D341Med (cell line): ENCODE measurements at places on chromosomes 3 and 15.

GRCh38 chr3:184284696-184285095 is 8.9 kb downstream of the ECE2 start:
- DNase-seq: peak; percentile 88

DNA sequence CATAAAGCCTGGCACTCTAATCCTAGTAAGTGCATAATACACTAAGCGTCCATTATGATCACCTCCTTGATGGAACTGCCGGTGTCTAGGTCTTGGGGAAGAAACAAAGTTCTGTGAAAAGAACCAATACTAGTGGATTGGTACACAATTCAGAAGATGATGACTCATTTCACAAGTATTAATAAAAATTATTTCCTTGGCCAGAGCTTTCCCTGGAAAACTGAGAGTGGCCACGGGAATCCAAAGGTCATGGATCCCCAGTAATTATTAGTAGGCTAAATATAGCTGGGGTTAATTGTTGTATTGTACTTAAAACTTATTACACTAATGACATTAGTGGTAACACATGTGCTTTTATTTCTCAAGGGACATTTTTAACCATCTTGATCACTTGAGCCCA is 808.0 kb upstream of the NR2F2 start:
- no peak for DNase-seq

DNA sequence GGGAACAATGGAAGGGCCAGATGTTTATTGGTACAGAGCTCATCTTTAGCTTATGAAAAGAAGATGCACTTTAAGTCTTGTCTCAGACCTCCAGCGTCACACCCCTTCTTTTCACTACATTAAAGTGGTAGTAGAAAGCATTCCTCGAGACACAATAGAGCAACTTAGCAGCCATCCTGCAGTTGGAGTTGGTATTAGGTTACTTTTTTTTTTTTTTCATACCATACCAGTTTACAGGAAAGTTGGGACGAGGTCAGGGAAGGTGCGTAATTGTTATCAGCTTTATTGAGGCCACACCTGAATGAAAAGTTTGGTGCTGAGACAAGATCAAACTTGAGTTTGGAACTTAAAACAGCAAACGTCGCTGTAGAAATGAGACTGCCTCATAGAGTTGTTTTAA is 203.8 kb downstream of the SOX2 start:
- no peak for DNase-seq

- no peak for DNase-seq
These were observed 1078.4 kb downstream of the ROBO1 start for GRCh38 chr3:78689378-78689777.

- DNase-seq: no peak
These were observed 3.2 kb downstream of the RAP2B start for GRCh38 chr3:153165261-153165681.

DNA sequence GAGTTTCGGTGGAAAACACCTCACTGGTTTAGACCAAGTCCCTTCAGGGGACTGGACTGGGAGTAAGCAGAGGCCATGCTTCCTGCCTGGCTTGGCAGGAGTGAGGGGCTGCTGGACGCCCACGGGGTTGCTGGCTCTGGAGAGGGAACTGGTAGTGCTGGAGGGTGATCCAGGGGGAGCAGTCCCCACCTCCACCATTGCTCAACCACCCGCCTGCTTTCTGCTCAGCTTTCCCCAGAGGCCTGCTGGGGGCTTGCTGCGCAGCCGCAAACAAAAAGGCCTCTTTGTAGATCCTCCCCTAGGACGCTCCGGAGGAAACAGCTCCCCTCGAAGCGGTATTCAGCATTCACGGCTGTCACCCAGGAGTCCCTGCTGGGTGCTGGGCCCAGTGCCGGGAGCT is 33.5 kb downstream of the EBLN2 start:
- DNase-seq: no peak

- peak; percentile 47 for DNase-seq
These were observed 150.8 kb upstream of the KCNMB2 start for GRCh38 chr3:178385280-178385952.

DNA sequence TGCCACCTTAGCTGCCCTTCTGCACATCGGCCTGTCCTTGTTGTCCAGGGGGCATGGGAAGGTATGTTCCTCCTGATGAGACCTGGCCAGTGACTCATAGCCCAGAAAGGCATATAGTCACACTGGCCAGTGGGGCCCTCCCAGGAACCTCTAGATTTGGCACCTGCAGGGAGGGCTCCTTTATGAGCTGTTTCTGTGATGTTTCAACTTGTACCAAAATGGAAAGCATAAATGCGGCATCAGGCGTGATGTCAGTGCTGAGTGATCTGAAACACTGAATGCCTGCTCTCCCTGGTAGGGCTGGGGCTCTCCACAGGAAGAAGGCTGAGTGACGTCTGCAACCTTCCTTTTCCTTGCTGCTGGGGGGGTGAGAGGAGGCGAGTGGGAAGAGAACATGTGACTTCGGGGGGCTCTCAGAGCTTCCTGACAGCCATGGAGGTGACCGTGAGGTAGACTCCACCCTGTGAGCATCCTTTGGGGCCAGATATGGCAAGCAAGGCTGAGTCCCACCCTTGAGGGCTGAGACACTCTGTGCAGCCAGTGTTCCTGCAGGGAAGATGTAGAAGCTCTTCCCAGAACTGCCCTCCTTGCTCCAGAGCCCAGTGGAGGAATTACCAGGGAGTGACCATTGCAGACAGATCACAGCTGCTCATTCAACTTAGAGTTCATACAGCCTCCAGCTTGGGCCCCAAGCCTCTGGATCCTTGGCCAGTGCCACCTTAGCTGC is 37.1 kb upstream of the APEH start:
- DNase-seq: no peak

DNA sequence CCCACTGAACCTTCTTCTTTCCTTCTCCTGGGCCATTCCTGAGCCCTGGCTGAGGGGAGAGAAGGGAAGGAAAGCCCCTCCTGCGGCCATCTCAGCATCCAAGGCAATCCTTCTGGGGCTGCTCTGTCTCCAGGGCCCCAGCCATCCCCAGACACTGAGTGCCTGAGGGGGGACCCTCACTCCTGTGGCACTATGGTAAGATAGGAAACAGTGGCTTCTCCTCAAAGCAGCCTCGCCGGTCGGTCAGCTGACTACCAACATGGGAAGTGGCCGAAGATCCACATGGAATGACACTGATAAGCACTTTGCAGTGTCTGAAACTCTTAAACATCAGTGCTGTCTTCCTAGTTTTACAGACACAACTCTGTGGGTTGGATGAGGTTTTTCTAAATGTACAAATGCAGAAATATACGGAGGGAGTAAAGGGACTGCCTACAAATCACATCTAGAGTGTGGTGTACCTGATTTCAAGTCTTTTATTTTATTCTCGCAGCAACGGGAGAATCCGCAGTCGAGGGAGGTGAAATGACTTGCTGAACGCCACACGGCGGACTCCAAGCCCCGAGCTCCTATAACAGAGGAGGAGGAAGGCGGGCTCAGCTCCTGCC is 973 bp upstream of the ITPKA start:
- DNase-seq: no peak

GRCh38 chr3:107796791-107797190 is 274.0 kb downstream of the BBX start:
- no peak for DNase-seq

GRCh38 chr3:169548194-169548593 is 115.3 kb downstream of the MECOM start:
- no peak for DNase-seq

DNA sequence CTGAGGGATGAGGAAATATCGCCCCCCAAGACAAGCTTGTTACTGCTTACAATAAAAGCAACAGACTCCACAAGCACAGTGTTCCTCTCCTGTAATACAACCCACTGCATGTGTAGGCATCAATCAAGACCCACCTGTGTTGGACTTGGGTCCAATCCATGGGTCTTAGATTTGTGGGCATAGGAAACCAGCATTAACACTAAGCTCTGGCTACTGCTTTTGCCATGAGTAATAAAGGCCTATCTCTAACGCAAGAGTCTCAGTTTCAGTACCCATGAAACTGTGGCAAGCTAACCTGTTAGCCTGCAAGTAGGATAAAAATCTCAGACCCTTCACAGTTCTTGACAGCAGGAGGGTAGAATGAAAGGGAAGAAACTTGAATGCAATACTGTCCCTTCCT is 5.2 kb upstream of the EIF1B start:
- DNase-seq: no peak

DNA sequence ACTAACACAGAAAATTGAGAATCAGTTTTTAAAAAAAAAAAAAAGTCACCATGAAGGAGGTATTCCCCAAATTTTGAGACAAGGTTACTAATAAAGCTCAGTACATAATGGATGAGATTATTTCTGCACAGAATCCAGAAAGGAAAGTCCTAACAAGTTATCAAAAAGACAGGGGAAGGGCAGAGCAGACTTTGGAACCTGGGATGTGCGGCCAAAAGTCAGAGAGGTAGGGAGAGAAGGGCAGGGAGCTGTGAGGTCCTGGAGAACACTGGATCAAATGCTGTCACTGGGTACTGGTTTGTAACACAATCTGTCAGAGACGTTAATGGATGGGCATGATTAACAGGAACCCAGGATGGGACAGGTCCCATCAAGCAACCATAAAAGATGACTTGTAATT is 12.2 kb upstream of the LACTB start:
- DNase-seq: no peak

DNA sequence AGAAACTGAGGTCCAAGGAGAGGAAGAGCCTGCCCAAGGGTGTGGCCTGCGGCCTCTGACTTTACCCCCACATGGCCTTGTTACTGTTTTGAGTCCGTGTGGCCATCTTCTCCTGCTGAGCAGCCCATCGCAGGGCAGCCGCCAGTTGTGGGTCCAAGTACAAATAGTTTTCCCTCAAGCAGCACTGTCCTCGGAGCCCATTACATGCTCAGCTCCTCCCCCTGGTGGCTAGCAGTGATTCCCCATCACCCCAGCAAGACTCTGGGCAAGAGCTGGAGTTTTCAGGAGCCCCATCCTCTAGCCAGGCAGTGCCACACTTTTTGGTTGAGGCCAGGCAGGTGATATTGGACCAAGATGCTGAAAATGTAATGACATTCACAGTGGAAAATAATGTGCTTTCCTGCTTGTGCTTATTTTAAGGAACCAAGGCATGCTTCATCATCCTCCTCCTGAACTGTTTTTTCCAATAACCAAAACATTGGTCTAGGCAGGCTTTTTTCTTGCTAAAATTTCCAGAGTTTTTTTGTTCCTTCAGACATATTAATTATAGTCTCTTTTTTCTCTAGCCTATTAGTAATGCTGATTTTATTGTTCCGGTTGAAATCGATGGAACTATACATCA is 23.2 kb upstream of the VILL start:
- peak; percentile 85 for DNase-seq

- no peak for DNase-seq
These were observed 20.6 kb upstream of the SLC4A7 start for GRCh38 chr3:27504749-27505148.

GRCh38 chr3:46271209-46271745 is 29.0 kb downstream of the CCR3 start:
- DNase-seq: no peak
